Astrocyte of the spinal cord (primary cell): ENCODE measurements at places on chromosomes 5 and 9.

DNA sequence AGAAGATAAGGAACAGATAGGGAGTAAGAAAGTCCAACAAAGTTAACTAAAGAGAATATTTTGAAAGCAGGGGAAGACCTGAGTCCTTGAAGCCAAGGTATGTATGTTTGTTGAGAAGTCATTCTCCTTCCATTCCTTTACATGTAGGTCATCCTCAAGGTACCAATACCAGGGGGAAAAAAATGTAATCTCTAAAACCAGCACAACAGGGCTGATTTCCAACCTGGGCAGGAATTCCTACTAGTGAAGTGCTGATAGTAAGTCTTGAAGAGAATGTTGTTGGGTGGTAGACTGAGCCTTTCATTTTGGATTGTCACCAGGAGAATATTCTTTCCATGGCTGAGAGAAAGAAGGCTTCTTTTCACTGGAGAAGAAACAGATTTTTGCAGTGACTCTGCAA is 117.1 kb upstream of the ZNF462 start:
- DNase-seq = no peak

GRCh38 chr9:13735181-13735580 is 455.7 kb upstream of the MPDZ start:
- no peak for DNase-seq

- DNase-seq = no peak
These were observed 136.3 kb downstream of the TENT4A start for GRCh38 chr5:6849316-6850105.

DNA sequence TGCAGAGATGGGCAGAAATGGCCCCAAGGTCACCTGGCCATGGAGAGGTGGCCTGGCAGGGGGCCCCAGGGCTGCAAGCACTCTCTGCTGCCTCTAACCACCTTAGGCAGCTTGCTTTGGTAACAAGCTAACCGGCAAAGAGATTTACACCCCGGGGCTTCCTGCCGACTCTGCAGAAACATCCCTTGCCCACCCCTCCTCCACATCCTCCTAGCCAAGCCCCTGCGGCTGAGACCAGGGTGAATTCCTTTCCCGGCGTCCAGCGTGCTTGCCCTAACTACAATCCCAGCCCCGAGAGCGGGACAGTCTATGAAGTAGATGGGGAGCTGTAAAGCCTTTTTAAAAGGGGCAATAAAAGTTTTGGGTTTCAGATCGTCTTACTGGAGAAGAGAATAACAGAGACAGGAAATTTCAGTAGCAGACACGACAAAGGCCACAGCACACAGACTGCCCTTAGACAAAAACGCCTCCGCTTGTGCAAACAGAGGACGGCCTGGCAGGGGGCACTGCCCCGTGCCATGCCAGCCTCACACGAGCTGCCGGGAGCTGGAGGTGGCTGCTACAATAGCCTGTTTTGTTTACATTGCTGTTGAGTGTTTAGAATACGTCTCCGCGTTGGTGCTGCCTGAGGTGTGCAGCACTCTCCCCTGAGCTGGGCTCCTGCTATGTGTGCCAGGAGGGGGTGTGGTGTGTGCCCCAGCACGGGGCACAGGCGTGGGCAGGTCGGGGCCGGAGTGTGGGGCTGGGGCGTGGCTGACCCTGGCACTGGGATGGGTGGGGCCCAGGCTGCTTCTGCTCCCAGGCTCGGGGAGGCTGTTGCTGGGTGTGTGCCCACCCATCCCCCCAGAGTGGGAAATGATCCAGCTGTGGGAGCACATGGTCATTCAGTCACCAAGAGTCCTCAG is 15.3 kb downstream of the MYMK start:
- no peak for DNase-seq

DNA sequence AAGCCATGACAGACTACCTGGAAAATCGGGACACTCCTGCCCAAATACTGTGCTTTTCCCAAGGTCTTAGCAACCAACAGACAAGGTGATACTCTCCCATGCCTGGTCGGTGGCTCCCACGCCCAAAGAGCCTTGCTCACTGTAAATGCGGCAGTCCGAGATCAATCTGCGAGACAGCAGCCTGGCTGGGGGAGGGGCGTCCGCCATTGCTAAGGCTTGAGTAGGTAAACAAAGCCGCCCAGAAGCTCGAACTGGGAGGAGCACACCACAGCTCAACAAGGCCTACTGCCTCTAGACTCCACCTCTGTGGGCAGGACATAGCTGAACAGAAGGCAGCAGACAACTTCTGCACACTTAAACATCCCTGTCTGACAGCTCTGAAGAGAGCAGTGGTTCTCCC is 272.1 kb upstream of the CCNG1 start:
- DNase-seq = no peak

- DNase-seq = no peak
These were observed 104.3 kb downstream of the FGF18 start for GRCh38 chr5:171523781-171524180.

DNA sequence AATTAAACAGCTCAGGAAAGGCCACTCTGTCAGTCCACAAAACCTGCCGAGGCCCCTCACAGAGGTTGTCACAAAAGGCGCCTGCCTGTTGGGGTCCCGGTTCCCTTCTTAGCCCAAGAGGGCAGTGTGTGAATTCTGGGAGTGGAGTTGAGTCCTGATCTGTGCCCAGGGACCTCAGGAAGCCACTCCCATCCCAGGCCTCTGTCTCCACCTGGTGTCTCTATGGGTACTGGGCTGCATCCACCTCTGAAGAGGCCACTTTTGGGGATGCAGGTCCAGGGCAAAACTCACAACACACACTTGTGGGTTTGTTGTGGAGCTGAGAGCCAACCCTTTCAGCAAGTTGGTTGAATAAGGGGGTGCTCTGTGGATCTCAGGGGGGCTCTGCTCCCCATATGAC is 74.3 kb upstream of the STXBP1 start:
- no peak for DNase-seq

GRCh38 chr5:6604341-6604740 is 28.5 kb downstream of the NSUN2 start:
- DNase-seq = no peak

GRCh38 chr5:95995962-95996489 is 34.4 kb upstream of the ELL2 start:
- DNase-seq = no peak

DNA sequence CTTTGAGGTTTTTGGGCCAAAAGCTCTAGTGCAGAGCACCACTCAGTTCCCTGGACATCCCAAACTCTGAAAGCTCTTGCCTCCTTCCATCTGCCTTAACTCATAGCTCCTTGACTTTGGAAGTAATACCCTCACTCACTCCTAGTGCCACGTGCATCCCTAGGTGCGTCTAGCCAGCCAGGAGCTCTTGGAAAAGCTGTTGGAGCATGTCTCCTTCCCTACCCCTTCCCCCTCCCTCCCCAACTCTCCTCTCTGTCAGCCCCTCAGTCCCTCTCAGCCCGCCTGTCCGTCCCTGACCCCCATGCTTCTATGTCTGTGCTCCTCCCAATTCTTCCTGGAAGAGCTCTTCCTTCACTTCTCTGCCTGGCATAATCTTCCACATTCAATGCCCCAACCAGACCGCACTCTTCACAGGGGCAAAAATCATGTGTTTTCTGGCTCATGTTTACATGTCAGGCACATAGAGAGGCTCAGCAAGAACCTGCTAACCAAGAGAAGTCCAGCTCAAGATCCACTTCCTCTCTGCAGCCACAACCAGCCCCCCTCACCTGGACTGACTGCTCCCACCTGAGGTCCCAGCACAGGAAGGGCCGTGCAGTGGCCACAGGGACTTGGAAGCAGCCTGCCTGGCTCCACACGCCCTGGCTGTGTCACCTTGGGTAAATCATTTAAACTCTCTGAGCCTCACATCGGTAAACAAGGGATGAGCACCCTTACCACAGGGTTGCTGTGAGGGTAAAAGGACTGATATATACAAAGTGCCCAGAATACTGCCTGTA is 58.4 kb downstream of the WHRN start:
- DNase-seq = no peak

DNA sequence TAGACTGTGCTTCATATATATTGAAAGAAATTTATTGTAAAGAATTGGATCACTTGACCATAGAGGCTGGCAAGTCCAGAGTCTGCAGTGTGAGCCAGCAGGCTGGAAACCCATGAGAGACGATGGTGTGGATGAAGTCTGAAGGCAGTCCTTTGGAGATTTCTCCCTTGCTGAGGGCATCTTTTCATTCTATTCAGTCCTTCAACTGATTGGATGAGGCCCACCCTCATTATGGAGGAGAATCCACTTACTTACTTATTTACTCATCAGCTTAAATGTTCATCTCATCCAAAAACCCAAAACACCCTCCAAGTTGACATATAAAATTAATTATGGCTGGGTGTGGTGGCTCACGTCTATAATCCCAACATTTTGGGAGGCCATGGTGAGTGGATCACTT is 62.1 kb downstream of the MCTP1 start:
- DNase-seq = no peak

- DNase-seq = no peak
These were observed 39.7 kb upstream of the SHC3 start for GRCh38 chr9:89218040-89218928.

DNA sequence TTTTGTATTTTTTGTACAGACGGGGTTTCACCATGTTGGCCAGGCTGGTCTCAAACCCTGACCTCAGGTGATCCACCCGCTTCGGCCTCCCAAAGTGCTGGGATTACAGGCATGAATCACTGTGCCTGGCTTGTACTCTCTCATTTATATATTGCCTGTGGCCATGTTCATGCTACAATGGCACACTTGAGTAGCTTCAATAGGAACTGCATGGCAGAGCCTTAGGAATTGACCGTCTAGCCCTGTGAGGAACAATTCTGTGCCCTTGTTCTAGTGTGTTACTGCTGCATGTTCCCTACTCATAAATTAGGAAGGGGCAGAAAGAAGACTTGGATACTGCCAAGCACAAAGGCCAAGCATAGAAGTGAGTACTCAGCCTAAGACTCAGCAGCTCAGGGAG is 104.2 kb downstream of the LIFR start:
- no peak for DNase-seq

DNA sequence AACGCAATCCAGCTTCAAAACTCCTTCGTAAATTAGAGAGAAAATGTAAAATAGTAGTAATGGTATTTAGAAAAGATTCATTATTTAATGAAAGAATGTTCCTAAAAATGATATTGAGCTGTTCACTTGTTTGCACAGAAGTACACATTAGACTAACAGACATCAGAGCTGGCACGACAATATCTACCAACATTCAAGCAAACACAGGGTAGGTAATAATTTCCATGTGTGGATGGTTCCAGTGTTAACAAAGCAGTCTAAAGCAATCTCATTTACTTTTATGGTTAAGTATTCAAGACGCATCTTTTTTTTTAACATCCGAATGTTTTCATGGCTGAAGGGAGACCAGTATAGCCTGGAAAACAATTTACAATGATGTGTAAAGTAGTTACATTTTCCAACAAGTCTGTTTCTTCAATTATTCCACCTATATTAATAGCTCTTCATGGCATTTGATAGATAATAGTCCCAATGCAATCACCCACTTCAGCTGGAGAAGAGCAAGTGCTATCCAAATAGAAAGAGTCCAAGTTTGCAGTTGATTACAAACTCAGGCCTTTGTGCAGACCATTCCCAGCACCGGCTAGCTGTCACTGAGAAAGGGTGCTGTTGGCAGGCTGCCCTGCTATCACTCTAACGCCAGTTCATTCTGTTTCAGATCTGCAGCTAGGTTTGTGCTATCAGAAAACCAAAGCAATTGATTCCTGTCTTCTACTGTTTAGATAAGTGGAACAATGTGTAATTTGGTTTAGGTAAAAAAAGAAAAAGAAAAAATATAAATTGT is 458.8 kb downstream of the DTWD2 start:
- no peak for DNase-seq

DNA sequence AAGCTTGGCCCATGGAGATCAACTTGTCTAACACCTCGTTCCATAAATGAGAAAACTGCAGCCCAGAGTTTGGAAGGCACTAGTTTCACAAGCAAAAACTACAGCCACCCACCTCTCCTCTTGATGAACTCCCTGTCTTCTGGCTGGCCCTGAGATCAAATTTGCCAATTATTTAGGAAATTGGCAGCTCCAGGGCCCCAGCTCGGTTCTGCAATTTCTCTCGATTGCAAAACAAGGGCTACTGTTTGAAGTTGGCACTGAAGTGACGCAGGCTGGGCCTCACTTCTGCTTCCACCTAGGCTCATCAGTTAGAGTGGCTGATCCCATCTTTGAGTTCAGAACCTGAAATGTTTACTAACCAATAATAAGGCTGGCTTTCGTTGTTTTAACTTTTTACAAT is 3.7 kb upstream of the GPX3 start:
- no peak for DNase-seq

DNA sequence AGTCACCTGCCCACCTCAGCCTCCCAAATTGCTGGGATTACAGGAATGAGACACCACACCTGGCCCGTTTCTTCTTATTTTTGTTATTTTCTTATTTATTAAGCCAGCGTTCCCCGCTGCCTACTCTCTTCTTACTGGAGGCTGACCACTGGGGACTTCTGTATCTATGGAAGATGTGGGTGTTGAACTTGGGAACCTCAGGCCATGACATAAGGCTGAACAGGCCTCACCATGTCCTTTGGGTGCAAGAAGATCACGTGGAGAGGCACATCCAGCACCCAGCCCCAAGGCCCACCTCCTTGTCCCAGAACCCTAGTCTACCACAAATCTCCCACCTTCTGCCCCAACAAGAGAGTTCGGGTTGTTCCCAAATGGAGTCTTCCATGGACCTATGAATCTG is 59.4 kb upstream of the NEK6 start:
- no peak for DNase-seq

- DNase-seq = no peak
These were observed 192.5 kb downstream of the CDK5RAP2 start for GRCh38 chr9:120387257-120388002.

- peak; percentile 62 for DNase-seq
These were observed 19.2 kb downstream of the CAPSL start for GRCh38 chr5:35919191-35919590.

DNA sequence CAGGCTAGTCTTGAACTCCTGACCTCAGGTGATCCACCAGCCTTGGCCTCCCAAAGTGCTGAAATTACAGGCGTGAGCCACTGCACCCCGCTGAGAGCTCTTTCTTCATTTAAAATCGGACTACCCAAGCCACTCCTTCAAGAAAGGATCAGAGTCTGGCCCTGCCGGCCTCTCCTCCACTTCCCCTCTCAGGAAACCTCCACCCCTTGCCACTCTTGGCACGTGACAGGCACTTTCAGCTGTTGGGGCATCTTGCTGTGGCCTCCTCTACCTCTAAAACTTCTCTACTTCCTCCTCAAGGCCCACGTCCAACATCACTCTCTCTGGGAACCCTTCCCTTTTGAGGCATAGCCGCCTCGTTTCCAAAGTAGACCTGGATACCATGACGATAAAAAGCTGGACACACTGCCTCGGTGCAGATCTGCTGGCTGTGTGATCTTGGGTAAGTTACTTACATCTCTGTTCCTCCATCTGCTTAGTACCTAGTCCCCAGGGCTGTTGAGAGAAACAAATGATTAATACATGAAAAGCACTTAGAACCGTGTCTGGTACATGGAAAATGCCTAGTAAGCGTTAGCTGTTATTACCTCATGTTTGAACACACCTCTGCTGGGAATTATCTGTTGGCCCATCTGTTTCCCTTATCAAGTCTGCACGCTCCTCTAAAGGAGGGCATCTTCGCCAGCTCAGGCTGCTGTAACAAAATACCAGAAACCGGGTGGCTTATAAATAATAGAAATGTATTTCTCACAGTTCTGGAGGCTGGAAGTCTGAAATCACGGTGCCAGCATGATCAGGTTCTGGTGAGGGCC is 55.3 kb downstream of the SMIM23 start:
- DNase-seq = no peak
